ENCODE measurements at places on chromosomes 6 and 20.

DNA sequence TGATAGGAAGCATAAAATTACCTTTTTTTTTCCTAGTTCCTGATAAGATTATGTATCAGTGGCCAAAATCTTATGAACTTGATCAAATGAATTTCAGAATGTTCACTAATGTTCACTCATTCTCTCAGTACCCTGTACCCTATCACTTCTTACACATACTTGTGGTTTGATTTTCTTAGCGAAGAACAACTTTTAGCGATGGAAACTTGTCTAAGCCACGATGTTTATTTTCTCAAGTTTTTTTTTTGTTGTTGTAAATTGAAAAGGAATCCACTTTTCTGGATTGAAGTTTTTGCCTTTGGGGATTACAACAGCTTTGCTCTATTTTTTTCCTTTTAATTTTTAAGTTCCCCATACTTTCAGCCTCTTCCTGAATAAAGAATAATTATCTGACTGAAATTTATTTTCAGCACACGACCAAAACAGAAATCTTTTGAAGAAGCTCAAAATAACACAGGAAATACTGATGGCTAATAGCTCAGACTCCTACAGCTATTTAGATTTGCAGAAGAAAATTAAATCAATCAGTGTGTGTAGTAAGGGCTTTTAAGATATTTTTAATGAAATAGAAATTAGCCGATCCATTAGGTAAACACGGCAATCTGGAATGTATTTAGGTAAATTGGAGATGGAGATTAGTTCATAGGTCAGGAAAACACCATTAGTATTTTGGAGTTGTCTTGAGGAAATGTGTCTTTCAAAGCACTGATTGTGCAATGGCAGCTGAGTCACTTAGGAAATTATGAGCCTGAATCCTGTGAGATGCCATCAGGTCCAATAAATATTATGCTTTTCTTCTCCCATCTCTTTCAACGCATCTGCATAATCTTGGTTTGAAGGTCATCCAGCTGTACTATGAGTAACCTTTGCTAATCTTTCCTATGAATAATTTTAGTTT lies 217.5 kb downstream of the GJA1 start:
- no peak for DNase-seq

GRCh38 chr20:34070859-34071258 lies 41.2 kb downstream of the EIF2S2 start:
- DNase-seq: no peak

DNA sequence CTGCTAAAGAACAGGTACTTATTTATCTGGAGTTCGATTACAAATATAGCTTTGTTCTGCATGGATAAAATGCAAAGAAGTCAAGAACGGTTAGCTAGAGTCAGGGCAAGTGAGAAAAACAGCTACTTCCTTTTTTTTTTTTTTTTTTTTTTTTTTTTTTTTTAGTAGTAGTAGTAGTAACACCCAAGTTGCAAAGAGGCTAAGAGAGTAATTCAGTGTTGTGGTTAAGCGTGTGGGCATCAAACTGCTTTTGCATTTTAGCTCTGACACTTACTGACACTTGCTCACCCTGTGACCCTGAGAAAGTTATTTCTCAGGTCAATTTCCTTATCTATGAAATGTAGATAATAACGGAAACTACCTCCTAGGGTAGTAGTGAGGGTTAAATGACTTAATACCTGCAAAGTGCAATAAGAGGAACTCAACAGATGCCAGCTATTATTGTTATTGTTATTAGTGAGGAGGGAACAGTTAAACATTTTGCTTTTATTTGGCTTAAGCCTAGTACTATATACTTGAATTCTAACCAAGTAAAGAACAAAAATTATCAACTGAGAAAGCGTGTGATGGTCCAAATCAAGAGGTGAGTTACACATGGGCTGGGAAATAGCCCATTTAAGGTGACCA lies 86.7 kb upstream of the BACH2 start:
- DNase-seq: no peak

DNA sequence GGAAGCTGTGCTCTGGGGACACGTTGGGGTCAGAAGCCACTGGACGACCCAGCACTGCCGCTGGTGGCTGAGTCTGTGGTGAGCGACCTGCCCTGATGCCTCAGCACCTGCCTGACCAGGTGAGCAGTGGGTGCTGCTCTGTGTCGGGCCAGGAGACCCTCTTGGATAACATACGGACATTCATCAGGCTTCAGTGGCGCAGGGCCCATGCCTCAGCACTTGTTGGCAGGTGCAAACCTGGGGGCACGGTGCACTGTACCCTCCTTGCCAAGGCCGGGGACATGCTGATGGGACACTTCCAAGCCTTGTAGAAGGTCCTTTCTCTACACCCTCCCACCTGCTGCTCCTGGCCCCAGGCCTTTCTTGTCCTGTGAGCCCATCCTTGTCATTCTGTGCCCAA lies 34.1 kb downstream of the MYT1 start:
- no peak for DNase-seq

DNA sequence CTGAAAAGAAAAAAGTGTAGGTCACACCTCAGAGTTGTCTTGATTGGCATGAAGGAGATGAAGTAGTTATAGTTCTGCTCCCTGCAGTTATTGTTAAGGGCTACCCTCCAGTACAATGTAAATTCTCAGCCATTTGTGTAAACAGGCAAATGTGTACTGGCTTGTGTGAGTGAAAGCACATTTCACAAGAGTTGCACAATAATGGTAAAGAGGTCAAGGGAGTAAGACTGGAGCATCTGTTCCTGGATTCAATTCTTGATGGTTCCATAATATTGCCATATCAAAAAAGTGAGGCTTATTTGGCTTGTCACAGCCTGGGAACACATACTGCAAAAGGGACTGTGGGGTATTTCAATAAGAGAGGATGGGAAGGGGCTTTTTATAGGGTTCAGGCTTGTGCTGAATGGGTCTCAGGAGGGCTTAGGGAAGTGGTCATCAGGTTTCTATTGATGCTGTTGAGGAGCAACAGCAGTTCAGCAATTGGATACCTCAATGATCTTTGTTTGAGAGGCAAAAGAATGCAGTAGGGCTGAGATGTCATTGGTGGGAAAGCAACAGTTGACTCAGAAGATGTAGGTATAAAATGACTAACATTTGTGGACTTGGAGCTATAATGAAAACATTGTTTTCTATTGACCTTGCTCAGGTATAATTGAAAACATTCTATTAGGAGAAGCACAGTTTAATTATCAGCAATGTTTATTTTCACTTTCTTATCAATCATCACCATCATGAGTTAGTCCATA lies 402.6 kb downstream of the BCKDHB start:
- no peak for DNase-seq

DNA sequence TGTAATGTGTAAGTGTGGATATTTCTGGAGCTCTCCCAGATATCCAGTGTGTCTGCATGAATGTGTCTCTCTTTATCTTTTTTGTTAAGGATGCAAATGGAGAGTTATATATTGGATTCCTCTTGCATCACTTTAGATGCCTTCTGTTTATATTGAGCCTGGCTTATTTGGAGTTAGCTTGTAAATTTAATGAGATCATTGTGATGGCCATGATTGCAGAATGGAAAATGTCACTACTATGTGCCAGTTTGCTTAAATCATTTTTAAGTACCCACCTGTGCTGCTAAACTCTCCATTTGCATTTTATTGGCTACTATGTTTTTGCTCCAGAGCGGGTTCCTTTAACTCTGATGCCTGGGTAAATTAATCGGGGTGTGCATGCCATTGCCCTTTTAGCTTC lies 334.8 kb downstream of the UTRN start:
- no peak for DNase-seq

- DNase-seq: peak; percentile 64
These were observed 82.5 kb upstream of the BHLHE23 start for GRCh38 chr20:63089051-63089907.

DNA sequence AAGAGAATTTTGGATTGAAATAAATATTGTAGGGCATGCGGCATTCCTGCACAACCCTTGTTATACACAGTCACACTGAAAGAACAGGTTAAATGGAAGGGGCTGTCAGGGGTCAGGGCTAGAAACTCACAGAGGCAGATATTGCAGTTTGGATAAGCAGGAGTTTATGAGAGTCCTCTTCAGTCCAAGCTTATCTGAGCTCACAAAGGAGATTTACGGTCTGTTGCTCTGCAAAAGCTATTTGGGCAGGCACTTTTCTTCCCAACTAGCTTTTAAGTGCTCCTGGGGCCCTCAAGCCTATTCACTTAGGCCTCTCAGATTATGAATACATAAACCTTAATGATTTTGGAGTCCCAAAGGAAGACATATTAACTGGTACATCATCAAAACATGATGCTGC lies 156.2 kb downstream of the SOX4 start:
- peak; percentile 92 for DNase-seq

DNA sequence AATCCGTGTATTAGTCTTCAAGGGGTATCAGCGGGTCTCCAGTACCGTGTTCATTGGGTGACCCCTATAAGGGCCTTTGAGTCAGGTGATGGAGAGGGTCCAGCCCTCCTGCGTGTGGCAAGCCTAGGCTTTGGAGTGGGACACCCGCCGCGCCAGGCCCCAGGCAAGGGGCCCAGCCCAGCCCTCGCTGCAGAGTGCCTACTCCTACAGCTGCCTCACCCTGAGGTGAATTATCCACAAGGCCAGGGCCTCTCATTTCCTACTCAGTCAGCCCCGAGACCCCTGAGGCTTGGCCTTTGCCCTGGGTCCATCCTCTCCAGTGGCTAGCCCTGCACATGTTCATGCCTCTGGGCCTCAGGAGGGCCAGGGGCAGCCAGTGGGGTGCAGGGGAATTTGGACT lies 45.1 kb downstream of the TMEM242 start:
- no peak for DNase-seq

GRCh38 chr6:155765275-155766194 lies 309.9 kb upstream of the NOX3 start:
- DNase-seq: no peak

GRCh38 chr6:90266905-90267621 lies 29.6 kb downstream of the BACH2 start:
- DNase-seq: no peak

- DNase-seq: no peak
These were observed 3.1 kb upstream of the MAP3K5 start for GRCh38 chr6:136795386-136795785.

DNA sequence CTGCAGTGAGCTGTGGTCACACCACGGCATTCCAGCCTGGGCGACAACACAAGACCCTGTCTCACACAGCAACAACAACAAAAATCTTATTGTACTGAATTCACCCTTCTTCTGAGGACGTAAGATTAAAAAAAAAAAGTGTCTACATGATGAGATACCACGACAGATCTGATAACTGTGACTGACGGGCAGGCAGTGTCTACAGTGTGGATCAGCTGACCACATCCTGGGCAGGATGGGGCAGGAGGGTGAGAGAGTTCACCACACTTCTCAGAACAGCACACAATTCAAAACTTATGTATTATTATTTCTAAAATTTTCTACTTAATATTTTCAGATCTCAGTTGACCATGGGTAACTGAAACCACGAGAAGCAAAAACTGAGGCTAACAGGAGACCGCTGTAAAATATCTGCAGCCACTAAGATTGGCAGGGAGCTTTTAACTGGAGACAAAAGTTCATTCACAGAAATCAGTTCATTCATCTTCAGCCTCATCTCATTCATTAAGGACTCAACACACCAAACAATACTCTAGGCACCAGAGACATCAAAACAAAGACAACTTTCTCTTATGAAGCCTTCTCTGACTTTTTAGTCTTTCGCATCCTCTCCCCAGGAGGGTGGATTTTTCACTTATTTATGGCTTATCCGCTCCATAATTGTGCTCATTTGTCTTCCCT lies 15.7 kb upstream of the NHSL1 start:
- DNase-seq: no peak

- DNase-seq: no peak
These were observed 30.1 kb upstream of the SH3BGRL2 start for GRCh38 chr6:79600812-79601609.

DNA sequence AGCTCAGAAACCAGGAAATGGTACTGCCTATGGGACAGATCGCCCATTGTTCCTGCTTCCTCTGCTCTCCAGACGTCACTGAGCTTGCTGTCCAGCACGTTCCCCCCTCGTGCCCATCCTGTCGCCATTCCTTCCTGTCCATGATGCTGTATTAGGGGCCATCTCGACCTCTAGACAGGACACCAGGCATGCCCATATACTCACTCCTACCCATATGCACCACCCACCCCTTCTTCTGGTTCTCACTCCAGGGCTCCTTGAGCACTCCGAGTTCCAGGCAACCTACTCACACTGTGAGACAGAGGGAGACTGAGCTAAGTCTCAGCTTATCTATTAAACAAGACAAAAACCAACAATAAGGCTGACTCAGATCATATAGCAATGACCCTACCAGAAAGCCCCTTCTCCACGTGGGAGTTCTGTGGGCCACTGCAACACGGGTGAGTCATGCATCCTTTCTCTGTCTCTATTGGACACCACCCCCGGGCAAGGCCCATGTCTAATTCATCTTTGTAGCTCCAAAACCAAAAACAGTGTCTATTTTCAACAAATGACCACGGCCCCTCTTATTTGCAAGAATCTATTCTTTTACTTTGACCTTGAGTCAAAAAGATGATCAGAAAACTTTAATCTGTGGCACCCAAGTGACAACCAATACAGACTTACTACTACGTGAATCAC lies 65.7 kb downstream of the PSMG4 start:
- DNase-seq: no peak

DNA sequence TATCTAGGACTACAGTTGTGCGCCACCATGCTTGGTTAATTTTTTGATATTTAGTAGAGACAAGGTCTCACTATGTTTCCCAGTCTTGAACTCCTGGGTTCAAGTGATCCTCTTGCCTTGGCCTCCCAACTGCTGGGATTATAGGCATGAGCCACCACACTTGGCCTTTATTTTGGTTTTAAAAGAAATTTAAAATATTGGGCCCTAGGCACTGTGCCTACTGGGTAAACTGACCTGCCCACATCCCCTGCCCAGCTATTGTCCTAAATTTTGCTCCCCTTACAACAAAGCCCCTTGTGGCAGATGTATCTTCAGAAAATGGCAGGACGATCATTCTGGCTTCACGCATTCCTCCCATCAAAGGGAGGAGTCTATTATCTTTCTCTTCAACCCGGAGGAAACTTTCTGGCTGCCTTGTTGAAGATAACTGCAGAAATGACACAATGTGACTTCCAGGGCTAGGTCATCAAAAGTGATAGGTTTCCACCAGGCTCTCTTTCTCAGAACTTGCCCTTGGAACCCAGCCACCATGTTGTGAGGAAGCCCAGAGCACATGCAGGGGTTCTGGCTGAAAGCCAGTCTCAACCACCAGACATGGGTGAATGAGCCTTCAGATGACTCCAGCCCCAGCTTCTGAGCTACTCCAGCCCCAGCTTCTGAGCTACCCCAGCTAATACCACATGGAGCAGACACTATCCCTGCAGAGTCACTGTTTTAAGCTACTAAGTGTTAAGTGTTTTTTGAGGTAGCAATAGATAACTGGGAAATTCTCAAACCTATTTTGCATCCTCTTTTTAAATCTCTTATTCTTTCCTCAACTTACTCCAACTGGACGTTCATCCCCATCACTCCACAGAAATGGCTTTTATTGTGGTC lies 4.6 kb upstream of the GUCA1B start:
- no peak for DNase-seq
